ENCODE measurements at places on chromosomes 5 and 9.

GRCh38 chr5:109450129-109450877 is 40.5 kb upstream of the PJA2 start:
- no peak for ATAC-seq

DNA sequence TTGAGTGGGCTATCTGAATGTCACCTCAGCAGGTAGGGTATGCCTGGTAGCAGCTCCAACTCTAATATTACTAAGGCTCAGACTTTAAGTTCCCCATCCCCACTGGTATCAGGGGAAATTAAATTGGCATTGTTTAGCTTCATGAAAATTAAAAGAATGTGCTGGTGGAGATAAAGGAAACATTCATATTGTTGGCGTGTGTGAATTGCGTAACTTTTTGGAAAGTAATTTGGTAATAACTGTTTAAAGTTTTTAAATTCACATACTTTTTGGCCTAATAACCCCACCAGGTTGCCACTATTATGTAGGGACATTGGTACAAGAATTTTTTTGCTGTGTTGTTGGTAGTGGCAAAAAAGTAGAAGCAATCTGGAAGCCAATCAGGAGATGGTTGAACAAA is 29.4 kb downstream of the TNPO1 start:
- no peak for ATAC-seq

DNA sequence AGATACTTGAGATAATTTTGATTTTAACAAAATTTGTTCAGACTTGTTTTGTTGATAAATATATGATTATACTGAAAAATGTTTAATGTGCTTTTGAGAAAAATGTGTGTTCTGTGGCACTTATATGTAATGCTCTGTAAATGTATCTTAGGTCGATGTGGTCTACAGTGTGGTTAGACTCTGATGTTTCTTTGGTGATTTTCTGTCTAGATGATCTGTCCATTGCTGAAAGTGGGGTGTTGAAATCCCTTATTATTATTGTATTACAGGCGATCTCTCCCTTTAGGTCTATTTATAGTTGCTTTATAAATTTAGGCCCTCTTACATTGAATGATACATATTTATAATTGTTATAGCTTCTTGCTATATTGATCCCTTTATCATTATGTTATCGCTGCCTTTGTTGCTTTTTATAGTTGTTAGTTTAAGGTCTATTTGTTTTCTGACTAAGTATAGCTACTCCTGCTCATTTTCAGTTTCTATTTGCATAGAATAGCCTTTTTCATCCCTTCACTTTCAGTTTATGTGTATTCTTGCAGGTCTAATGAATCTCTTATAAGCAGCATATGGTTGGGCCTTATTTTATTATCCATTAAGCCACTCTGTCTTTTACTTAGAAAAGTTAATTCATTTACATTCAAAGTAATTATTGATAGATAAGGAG is 124.3 kb downstream of the MRPS30 start:
- ATAC-seq = no peak

DNA sequence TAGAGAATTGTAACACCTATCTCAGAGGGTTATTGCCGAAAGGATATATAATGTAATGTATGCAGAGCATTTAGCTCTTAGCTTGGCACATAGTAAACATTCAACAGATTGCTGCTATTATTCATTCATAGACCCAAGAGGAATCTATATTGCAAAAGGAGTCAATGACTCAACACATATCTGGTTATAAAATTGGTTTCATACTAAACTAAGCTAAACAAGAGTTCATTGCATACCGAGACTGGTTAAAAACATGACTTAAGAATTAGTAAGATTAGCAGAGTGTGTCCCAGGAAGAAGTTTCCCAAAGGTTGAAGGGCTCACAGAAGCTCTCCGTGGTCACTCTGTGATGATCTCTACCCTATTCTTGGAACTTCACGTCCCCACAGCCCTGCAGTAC is 339.6 kb upstream of the CCNH start:
- ATAC-seq = no peak

DNA sequence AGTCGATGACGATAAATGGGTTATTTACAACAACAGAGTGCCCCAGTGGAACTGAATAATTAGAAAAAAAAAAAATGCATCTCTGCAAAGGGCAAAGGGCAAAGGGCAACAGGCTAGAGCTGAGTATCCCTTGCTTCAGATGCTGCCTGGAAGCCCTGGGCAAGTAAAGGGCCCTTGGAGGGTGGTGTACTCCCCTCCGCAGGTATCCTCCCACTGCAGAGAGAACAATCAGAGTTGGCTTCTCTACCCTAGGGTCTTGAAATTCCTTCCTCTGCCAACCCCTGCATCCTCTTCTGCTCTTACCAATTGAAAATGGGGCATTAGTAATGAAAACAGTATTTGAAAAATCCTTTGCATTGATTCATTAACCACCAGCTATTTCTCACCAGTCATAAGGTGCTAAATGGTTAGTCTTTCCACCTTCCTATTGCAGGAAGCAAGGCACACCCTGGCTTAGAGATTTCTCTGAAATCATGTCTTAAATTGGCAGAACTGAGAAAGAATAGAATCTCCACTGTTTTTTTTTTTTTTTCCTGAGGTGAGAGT is 122.6 kb downstream of the SEMA6A start:
- ATAC-seq = no peak

DNA sequence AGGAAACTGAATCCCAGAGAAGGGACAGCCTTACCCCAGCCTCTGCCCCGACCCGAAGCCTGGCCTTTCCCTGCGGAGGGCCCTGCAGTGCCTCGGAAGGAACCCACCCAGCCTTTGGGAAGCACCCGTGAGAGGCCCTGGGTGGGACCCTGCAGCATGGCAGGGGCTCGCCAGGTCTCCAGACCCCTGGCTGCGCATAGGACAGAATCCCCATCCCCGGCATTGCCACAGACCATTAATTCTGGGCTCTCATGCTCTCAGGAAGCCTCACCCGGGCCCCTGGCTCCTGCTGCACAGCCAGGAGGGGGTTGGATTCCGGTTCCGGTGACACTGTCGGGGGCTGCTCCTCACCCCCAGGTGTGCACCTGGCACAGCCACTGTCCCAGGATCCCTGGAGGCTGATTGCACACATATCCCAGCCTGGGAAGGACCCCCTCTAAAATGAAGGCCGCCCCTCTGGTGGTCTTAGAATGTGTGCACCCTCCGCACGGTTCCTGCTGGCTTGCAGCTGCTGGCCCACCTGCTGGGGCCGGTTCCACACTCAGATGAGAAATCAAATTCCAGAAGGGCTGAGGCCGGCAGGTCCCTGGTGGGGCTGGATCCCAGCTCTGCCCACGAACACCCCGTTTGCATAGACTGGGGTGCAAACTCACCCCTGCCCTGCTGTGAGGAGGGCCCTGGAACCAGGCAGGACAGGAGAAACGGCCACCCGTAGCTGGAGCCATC is 4.7 kb downstream of the EGFL7 start:
- no peak for ATAC-seq

DNA sequence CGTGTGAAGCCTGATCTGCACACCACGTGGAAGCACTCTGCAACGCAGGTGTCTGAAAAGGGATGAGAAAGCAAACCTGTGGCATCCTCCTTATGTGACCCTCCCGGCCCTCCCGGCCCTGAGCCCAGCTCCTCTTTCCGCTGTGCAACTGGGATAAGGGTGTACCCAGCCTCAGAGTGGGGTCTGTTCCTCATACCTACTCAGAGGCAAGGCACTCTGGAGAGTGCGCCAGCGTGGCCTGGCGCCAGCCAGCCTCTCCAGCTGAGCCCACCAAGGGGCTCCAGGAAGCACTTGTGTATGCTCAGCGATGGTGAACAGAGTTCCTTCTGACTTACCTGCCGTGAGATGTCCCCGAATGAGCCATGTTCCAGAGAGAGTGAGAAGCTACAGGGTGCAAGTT is 102.8 kb downstream of the IRX1 start:
- ATAC-seq = no peak

DNA sequence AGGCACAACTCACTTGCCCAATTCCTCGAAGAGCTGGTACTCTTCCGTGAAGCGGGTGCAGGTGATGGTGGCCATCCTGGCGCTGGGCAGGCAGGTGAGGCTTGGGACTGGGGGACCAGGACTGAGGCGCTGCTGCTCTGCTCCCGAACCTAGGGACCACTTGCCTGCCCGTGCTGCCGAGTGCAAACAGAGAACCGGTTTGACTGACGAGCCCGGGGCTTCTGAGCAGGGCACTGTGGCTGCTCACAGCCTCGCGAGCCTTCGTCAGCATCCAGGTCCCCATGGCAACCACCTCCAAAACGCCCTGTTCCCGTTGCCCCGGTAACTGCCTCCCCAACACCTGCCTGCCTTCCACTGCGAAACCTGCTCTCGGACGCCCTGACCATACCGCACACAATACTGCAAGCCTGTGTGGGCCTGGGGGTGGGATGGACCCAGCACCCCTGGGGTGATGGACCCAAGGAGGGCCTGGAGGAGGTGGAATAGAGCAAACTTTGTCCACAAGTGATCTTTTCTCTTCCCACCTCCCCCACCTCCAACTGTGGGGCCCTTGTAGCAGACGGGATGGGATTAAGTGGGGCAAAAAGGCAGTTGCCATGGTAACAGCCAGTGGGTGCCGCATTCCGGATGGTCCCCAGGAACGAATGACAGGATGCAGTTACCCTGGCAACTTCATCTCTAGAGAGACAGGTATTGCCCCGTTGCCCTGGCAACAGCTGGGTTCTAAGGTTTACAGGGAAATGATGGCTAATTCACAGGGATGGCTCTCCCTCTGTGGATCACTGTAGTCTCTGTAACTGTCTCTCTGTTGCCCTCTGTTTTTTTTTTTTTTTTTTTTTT is at the start of gene CAMK2A:
Gene CAMK2A (minus strand): TSS at position 223 of the 840 bp plus-strand sequence. CDS start 148 bp downstream, at position 75.
- no peak for ATAC-seq

DNA sequence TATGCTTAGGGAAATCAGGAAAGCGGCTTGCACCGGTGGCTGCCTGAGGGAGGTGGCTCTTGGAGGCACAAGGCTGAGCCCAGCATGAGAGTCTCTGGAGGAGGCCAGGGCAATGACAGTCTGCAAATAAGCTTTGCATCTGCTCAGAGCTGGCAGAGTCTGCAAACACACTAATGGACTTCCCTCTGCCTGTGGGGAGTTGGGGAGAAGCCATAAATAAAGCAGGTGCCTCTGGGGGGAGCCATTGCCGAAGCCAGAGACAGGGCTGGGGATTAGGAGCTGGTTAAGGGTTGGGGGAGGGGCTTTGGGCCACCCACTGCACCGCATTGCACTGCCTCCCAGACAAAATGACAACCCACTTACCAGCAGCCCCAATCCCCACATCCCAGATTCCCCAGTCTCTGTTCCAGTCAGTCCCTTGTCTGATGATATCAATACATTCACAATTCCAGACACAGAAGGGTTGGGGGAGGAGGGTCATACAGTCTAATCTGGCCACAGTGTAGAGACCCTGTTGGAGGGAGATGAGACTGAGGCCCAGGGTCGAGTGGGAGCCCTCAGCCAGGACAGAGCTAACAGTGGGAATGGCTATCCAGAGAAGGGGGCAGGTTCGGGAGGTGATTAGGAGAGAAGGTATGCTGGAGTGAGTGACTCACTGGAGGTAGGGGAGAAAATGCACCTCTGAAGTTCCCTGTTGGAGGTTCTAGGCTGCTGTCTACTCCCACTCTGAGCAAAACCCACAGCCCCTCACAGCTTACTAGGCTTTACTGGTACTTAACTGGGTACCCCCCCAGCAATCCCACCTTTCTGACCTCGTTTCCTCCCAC is 53.7 kb downstream of the PAX5 start:
- peak; percentile 52 for ATAC-seq

- no peak for ATAC-seq
Observed at GRCh38 chr5:137792303-137792702, 38.1 kb upstream of the HNRNPA0 start.

DNA sequence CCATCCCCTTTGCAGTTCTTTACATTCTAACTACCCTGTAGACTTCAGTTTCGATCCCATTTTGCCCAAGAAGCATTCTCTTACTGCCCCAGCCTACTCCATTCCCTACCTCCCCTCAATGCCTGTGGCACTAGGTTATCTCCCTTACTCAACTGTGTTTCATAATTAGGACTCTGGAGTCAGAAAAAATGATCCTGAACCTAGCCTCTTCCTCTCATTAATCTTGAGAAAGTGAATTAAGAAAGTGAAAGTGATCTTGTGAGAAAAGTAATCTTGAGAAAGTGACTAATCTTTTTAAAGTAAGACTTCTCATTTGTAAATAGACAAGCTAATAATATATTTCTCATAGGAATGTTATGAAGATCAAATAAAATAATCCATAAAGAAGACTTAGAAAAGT is 444.0 kb upstream of the TRPC7 start:
- no peak for ATAC-seq

- no peak for ATAC-seq
Observed at GRCh38 chr9:135379540-135380267, 99.9 kb upstream of the PPP1R26 start.

- no peak for ATAC-seq
Observed at GRCh38 chr5:92332039-92332438, 948.9 kb upstream of the ARRDC3 start.

GRCh38 chr5:168123631-168124528 is 167.6 kb upstream of the WWC1 start:
- ATAC-seq = no peak

DNA sequence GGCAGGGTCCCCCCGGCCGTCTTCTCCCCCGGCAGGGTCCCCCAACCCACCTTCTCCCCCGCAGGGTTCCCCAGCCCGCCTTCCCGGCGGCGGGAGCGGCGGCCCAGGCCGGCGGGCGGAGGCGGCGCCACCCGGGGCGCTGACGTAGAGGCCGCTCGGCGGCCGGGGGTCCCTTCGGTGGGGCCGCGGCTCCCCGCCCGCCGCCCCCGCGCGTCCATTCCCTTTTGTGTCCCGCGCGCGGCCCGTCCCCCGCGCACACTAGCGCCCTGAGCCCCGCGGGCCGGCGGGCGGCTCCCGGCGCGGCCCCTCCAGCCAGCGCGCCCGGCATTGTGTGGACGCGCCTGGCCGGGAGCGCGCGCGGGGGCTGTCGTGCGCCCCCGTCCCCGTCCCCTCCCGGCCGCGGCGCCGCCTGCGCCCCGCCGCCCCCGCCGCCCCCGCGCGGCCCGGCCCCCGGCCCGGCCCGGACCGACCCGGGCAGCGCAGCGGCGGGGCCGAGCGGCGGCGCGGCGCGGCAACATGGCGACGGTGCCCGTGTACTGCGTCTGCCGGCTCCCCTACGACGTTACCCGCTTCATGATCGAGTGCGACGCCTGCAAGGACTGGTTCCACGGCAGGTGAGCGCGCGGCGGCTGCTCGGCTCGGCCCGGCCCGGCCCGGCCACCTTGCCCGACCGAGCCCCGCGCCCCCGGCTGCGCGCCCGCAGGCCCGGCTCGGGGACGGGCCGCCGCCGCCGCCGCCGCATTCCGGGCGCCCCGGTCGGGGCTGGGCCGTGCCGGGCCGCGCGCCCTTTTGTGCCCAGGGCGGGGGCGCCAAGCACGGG is at the start of gene PHF2:
Gene PHF2 (plus strand): TSS at position 327 of the 820 bp plus-strand sequence. CDS start 190 bp downstream, at position 517.
- peak; percentile 59 for ATAC-seq

DNA sequence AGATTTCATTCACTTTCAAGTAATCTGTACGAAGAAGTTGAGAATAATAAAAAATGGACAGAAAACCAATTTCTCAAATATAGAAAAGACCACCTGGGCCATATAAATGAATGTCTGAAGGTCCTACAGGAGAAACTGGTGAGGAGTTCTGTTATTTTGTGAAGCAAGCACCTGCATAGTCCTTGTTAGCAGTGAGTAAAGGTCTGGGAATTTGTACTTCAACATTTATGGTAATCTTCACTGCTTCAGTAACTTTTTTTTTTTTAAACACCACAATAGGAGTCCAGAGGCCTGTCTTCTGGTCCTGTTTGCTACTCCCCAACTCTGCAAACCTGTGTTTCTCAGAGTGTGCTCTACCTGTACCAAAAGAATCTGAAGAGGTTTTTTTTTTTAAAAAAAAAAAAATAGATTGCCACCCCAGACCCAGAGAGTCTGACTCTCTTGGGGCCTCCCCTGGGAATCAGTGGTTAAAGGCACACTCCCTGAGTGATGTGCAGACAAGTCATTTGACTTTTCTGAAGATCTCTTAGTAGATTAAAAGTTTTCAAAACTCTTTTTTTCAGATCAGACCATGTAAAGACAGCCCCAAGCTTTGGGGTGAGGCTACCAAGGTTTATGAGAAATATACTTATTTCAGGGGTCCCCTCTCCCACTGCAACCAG is 55.5 kb downstream of the FAM81B start:
- ATAC-seq = no peak
